Stimulated activated CD4-positive, alpha-beta T cell treated with anti-CD3 and anti-CD28 coated beads, Interleukin-2, amount 100 ng/mL, for 24 hours (primary cell): ENCODE measurements at places on chromosomes 1 and 21.

DNA sequence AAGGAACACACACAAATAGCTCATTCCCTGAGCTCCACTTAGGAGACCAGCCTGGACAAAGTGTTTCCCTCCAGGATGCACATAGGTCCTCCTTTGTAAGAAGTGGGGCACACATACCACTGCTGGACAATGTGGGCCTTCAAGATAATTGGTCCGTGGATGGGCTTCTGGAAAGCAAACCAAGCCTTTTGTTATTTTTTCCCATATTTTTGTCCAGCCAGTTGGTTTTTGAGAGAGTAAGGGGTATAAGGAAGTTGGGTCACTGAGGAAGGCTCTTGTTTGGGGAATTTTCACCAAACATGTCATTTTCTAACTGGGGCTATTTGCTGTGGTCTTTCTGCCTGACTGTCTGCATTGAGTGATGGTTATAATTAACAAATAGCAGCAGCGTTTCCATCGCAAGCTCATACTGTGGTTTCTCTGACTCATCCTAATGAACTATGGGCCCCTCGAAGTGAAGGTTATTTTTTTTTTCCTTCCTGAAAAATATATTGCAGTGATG lies 306.3 kb upstream of the DUSP10 start:
- no peak for DNase-seq

DNA sequence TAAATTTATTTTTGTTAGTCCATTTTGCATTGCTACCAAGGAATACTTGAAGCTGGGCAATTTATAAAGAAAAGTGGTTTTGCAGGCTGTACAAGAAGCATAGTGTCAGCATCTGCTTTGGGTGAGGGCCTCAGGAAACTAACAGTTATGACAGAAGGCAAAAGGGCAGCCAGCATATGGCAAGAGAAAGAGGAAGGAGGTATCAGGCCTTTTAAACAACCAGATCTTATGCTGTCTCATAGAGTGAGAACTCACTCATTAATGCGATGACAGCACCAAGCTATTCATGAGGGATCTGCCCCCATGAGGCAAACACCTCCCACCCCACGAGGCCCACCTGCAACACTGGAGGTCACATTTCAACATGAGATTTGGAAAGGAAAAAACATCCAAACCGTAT lies 898.4 kb downstream of the KCNT2 start:
- no peak for DNase-seq

- no peak for DNase-seq
Observed at GRCh38 chr1:61828805-61829204, 86.5 kb downstream of the PATJ start.

- DNase-seq = no peak
Observed at GRCh38 chr1:38038861-38039260, 7.7 kb downstream of the POU3F1 start.

DNA sequence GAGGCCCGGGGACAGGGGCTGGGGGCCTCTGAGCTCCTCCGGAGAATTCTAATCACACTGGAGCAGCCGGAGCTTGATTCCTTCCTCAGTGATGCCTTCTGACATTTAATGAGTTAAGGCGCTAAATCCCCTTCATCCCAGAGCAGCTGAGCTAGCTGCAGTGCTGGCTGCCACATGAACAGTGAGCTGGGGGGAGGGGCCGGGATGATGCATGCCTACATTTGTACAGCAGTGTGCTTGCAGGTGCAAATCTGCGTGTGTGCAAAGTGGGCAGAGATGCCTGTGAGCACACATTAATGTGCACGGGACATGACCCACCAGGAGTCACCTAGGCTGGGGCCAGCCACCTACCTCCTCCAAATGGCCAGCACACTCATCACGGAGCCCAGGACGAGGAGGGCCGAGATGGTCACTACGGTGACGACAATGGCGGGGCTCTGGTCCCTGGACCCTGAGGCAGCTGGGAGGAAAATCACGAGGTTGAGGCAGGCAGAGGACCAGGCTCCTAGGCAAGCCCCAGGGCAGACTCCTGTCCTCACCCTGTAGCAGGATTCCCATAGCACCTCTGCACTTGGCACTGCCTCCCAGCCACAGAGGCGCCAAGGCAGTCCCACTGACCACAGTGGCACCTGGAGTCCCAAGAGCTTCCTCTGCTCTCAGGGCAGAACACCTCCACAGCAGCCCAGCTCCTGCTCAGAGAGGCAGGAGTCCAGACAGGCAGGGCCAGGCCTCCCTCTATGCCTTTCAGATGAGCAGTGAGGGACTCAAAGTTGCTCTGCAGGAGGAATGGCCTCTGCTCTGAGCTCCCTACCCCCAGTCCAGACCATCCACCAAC lies 34.7 kb downstream of the CDCA8 start:
- no peak for DNase-seq

- DNase-seq = no peak
Observed at GRCh38 chr21:28135646-28136045, 857.0 kb downstream of the LTN1 start.

DNA sequence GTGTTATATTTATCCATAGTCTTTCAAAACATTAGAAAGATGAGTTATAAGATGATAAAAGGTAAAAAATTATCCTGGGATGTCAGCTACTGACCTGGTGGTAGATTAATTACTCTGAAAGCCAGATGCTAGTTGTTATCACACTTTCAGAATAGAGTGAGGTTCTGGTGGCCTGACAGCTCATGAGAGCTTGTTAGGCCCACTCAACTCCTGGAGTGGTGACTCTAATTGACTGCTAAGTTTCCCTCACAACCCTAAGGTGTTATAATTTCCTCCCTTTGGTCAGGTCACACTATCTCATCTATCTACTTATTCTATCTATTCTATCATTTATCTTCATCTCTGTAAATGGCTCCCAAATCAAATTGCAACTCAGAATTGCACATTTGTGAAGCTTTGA lies 90.1 kb downstream of the ZNF648 start:
- no peak for DNase-seq

DNA sequence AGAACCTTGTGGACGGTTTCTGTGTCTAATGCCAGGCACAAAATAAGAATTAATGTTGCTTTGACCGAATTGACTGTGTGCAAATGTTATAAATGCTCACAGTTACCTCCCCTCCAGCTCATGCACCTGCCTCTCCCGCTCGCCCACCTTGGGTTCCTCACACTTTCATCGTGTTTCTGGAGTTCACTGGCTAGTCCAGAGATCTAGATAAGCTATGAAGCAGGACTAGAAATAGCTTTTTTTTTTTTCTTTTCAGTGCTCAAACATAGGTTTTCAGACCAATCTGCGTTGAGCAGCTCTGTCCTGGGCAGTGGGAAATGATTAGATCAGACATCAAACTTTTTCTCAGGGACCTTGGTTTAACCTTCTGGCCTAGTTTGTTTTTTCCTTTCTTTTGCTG lies 11.1 kb downstream of the TENT5C start:
- DNase-seq = no peak

DNA sequence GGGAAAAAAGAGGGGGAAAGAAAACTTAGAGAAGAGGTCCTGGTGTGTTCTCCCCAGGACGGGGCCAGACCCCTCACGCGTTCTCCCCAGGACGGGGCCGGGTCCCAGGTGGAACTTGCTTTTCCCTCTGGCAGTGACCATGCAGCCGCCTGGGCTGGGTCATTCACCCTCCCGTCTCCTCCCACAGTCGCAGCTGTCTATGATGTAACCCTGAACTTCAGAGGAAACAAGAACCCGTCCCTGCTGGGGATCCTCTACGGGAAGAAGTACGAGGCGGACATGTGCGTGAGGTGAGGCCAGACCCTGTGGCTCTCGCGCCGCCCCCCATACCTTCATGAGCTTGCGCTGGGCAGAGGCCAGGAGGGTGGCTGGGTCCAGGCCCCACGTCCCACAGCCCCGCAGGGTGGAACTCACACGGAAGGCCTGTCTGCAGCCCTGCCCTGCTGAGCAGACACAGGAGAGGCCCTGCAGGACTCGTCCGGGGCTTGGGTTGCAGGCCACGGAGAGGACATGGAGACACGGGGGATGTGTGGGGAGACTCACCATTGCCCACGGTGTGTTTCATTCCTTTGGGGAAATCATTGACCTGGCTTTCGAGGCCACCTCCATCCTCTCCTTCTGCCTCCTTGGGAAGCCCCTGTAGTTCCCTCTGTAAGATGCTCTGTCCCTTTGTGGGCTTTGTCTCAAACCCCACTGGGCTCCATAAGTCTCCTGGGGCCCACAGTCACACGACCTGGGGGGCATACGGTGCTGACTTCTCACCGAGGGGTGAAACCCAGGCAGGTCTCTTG lies 40.7 kb upstream of the TRAPPC10 start:
- no peak for DNase-seq

DNA sequence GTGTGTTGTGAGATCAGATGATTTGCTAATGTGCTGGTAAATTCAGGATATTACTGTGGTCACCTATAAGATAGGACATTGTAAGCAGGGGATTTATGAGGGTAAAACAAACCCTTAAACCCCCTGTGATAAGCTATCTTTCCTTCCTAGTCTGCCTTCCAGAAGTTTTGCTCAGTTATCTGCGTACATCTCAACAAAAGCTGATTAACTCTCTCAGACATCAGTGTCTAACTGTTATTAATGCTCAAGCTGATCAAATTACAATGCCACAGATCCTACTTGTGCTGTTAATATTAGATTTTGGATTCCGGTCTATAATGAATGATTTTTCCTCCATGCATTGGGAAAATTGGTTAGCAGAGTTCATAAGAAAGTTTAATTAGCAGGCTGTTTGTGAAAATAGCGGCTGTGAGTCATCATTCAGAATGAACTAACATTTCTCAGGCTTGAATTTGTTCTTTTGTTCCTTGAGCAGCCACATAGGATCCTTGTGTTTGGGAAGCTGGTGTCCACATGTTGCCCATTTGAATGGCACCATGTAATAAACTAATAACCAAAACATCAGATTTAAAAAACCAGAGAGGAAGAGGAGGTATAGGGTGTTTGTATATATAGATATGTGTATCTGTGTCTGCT lies 48.7 kb downstream of the ELAVL4 start:
- no peak for DNase-seq

DNA sequence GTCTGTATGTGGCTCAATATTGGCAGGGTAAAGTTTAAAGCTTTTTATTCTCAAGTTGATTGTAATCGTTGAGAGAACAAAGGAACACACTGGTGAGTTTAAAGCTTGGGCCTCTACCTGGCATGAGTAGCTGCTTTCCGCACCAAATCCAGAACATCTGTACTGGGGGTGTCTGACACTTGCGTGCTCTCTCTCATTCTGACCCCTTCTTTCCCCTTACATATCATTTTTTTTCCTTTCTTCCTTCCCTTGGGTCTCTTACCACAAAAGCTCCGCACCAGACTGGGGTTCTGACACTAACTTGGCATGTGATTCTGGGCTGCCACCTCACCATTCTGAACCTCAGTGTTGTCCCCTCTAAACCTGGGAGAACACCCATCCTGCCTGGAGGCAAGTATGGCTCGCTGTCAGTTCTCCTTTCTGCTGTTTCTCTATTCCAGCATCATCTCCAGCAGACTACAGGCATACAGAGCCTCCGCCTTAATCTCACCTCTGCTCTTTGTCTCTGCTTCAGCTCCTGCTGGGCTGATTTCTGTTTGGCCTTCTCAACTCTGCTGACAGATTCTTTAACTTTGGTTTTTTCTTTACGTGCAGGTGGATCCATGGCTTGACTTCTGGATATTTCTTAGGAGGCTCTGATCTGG lies 859 bp upstream of the ERMAP start:
- no peak for DNase-seq

- no peak for DNase-seq
Observed at GRCh38 chr1:208298593-208299269, 54.5 kb upstream of the PLXNA2 start.

- no peak for DNase-seq
Observed at GRCh38 chr1:73040811-73041210, 758.5 kb upstream of the NEGR1 start.

DNA sequence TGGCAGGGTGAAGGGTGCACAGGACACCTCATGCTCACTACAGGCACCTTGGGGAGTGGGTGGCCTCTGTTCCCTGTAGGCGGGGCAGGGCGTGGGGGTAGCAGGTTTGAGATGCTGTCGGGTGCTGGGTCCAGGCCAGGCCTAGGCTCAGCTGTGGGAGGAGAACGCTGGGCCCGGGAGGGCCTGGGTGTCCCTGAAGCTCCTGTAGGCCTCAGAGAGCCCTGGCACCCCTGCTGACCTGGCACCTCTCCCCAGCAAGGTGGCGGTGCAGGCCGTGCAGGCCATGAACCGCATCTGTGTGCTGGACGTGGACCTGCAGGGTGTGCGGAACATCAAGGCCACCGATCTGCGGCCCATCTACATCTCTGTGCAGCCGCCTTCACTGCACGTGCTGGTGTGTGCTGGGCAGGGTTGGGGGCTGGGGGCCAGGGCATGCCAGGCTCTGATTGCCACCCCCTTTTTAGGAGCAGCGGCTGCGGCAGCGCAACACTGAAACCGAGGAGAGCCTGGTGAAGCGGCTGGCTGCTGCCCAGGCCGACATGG lies 2.5 kb upstream of the GJC2 start:
- DNase-seq = no peak

- no peak for DNase-seq
Observed at GRCh38 chr1:207058252-207058651, 5.2 kb downstream of the PFKFB2 start.

DNA sequence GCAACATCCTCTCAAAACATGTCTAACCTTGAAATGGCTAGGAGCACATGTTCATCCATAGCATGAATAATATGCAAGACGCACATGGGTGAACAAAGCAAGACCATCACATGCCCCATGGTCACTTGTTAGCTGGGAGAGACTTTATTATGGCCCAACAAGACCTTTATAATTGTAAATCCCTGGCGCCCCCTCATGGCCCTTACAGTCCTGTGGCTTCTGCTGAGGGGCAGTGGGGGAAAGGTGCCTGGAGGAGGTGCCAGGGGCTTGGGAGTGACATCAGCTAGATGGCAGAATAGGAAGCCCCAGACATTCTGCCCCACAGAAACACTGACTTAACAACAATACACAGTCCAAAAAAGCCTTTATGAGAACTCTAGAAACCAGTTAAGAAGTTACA lies 51.7 kb downstream of the CSMD2 start:
- no peak for DNase-seq
